CD4-positive, alpha-beta memory T cell (primary cell): ENCODE measurements at places on chromosomes 2 and 18. TPM values are rescaled to one million over a fixed set of nuclear protein-coding genes. Genes with fewer than 3 reads are reported as not detected.

GRCh38 chr2:166802475-166802874, 85.8 kb upstream of the XIRP2 start:
- no peak overlapping the region for H3K4me3 ChIP-seq
- H3K4me1 ChIP-seq, result peaks cover 21% of the 10 kb centered on the region
- no peaks in the 10 kb centered on the region for H3K36me3 ChIP-seq
- H3K27me3 ChIP-seq, result no peaks in the 10 kb centered on the region
- H3K27ac ChIP-seq, result no peak overlapping the region

GRCh38 chr2:197205585-197206215, 104.9 kb downstream of the ANKRD44 start:
- DNase-seq, result peak; percentile 93
- H3K27me3 ChIP-seq, result no peaks in the 10 kb centered on the region
- H3K27ac ChIP-seq, result peak overlapping the region; percentile 83
- peaks cover 98% of the 10 kb centered on the region for H3K4me1 ChIP-seq
- H3K4me3 ChIP-seq, result no peak overlapping the region
- no peaks in the 10 kb centered on the region for H3K36me3 ChIP-seq

GRCh38 chr2:41994233-41994637, 53.6 kb upstream of the PKDCC start:
- no peak for DNase-seq
- H3K27me3 ChIP-seq, result no peaks in the 10 kb centered on the region
- H3K4me3 ChIP-seq, result no peak overlapping the region
- no peaks in the 10 kb centered on the region for H3K4me1 ChIP-seq

FOXD4L1 gene
- not detected for polyA plus RNA-seq

C2orf80 gene
- not detected for polyA plus RNA-seq

YIPF4 gene
- polyA plus RNA-seq, result 13.9 TPM

DNA sequence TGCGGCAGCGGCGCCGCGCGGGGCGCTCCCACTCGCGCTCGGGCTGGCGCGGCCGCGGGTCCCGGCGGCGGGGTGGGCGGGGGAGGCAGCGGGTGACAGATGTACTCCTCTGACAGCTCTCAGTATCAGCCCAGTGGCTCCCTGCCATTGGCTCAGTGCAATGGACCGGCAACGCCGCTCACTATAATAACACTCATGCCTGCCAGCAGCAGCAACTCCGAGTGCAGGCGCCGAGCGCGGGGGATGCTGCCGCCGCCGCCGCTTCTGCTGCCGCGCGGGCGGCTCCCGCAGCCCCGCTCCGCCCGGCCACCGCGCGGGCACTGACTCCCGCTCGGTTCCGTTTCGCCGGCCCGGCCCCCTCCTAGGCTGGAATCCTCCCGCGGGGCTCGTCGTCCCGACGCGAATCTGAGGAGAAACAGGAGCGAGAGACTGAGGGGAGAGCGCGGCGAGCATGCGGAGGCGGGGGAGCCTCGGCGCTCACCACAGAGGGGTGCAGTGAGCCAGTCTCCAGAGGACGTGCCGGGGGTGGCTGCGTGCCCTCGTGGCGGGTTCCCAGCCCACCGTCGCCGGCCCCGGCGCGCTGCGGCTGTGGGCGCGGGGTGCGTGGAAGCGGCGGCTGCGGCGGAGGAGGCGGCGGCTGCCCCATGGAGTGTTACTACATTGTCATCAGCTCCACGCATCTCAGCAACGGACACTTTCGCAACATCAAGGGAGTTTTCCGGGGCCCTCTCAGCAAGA, at the start of gene ZNF804A:
TSS of gene ZNF804A (plus strand) at position 214 of the 738 bp plus-strand sequence. CDS start at position 645, 431 bp downstream.
- H3K4me3 ChIP-seq, result no peak within 1 kb of the TSS
- DNase-seq, result no peak
- no peaks in the 10 kb centered on the region for H3K4me1 ChIP-seq
- H3K36me3 ChIP-seq, result no peaks in the 10 kb centered on the region

DNA sequence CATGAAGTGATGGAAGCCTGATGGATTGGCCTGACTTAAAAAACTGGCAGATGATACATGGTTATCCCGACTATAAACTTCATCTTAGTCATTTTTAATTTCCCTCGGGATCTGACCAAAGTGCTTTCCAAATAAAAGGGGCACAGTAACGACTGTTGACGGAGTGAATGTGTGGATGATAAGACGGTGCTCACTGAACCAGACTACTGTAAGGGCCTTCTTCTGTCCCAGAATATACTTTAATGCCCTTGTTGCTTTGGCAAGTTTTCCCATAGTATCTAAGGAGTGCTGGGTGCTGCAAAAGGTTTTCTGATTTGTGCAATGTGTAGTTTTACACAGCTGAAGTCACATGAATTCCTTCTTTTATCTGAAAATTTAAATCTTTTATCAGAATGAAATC, 373.5 kb downstream of the DSEL start:
- DNase-seq, result no peak
- no peaks in the 10 kb centered on the region for H3K4me1 ChIP-seq
- no peaks in the 10 kb centered on the region for H3K36me3 ChIP-seq
- no peak overlapping the region for H3K27ac ChIP-seq
- H3K27me3 ChIP-seq, result no peaks in the 10 kb centered on the region
- H3K4me3 ChIP-seq, result no peak overlapping the region

- no peaks in the 10 kb centered on the region for H3K4me1 ChIP-seq
- H3K4me3 ChIP-seq, result no peak overlapping the region
- H3K36me3 ChIP-seq, result no peaks in the 10 kb centered on the region
- H3K27me3 ChIP-seq, result no peaks in the 10 kb centered on the region
- no peak for DNase-seq
- H3K27ac ChIP-seq, result no peak overlapping the region
Measured at GRCh38 chr18:41858761-41859555, 96.1 kb upstream of the PIK3C3 start.
